Stimulated activated CD4-positive, alpha-beta T cell treated with anti-CD3 and anti-CD28 coated beads, Interleukin-1b, Interleukin-23, amount 100 ng/mL, for 1 hour (primary cell): ENCODE measurements at places on chromosomes 2 and 18.

DNA sequence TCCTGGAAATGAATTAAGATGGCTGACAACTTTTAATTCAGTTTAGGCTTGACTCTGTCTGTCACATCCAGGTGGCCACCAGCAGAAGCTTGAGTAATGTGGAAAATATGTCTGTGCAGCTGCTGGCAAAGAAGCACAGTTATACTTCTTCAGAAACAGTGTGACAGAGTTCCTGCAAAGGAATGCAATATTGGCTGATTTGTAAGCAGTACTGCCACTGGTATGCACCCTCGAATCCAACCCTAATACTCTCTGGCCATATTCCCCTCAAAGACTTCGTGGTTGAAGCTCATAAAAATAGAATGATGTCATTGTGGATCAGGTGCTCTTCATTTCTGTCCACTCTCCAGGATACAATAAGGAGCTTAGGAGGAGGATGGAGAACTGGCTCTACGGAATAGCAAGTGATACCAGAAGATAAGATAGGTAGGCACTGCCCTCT is 86.2 kb downstream of the METTL8 start:
- DNase-seq: no peak

DNA sequence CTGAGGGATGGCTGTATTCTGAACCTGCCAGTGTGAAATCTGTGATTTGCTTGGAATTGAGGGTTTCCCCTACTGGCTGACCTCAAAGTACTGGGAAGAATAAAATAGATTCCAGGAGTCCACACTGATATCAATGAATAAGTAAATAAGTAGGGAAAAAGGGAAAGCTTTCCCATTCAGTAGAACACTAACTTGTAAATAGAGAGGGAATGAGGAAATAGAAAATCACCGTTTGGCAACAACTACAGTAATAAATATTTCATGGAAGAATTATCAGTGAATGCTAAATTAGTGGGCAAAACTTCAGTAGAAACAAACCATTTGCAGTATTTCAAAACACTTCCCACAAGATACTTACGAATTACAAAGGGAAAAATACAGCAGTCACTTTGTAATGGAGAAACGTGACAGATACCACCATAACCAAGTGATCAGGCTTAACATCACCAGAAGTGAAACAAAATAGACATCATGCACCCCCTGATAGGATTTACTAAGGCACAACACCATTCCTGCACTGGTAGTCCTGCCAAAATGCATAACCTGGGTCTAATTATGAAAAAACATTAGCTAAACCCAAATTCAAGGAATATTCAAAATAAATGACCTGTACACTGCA is 88.5 kb downstream of the ICA1L start:
- no peak for DNase-seq

DNA sequence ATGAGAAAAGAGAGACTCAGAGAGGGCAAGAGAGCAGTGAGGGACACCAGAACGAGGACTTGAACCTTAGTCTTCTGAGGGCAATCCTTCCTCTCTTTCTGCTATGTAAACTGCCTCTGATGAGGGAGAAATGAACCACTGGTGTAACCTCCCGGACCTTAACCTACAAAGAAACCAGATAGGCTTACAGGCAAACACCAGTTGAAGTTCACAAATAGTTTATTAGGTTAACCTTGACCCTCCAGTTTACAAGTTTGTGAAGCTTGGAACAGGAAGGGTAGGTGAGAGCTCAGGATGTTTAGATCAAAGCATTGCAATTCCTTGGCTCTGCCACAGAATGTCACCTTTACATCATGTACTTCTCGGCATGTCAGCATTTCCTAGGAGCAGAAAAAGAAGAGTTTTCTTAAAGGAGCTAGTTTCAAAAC is 486.4 kb upstream of the SPRED2 start:
- DNase-seq: no peak

- DNase-seq: no peak
Observed at GRCh38 chr2:232668805-232669444, 28.2 kb upstream of the GIGYF2 start.

DNA sequence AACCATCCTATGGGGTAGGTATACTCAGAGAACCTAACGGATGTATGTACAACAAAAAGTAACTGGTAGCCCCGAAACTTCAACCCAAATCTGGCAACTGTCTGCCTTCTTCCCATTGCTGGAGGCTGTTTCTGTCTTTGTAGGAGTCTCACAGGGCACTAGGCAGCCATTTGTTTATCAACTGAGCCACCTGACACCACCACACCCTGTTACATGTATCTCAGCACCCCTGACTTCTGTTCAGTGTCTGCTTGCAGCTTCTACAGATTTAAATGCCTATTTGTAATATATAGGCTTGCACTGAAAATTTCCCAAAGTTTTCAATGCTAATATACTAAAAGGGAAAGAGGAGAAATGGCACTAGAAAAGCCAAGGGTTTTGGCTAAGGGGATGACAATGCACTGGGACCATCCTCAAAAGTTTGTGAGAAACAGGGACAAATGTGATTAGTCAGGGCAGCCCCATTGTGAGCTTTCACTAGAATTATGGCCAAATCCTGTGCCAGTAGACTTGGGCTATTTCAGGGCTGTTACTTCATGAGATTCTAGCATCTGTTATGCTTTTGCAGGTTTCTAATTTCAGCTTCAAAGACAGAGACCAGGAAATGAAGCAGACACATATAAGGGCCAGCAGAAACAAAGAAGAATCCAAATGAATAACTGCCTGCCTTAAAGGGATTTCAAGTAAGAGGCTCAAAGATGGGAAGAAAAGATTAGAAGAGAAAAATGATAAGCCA is 103.3 kb downstream of the MYO5B start:
- no peak for DNase-seq

DNA sequence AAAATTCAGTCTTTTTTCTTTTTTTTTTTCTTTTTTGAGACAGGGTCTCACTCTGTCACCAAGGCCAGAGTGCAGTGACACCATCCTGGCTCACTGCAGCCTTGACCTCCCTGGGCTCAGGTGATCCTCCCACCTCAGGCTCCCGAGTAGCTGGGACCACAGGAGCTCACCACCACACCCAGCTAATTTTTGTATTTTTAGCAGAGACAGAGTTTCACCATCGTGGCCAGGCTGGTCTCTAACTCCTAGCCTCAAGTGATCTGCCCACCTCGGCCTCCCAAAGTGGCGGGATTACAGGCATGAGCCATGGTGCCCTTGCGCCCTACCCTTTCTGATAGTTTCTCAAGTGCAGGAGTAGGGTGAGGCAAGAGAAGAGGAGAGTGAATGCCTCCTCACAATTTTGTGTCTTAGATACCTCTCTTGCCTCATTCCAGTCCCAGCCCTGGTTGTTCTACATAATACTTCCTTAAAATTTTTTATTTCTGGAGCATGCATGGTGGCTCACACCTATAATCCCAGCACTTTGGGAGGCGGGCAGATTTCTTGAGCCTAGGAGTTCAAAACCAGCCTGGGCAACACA is 68.2 kb upstream of the CAB39 start:
- DNase-seq: no peak

DNA sequence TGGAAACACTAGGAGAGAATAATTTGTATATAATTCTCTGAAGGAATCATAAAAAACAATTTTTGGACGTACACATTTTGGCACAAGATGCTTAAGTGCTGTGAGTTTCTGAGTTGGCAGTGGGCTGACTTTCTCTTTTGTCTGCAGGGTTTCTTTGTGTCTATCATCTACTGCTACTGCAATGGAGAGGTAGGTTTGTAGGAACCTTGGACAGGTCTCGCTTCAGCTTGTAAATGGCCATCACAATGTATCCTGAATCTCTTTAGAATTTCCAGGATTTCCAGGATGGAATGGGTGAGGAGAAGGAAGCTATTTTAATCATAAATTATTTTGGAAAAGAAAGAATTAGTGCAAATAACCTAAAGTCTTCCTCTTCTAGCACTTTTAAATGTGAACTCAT is 83.9 kb downstream of the PTH2R start:
- DNase-seq: no peak

DNA sequence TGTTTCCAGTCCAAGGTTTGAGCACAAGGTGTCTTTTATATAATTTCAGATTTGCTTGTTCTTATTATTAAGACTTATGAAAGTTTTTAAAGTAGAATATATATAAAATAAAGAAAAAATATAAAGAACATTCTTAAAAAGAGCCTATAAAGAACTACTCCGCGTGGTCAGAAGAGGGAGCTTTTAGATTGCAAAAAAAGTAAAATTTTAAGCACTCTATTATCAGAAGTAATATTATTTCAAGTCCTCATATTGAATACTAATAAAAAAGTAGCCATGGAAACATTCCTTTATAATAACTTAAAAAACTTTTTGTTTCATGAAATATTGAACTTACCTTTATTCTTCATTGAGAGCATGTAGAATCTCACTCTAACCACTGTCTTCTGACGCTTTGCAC is 51.4 kb downstream of the LINC00305 start:
- DNase-seq: no peak

- no peak for DNase-seq
Observed at GRCh38 chr18:58231930-58232329, 187.9 kb downstream of the NEDD4L start.

DNA sequence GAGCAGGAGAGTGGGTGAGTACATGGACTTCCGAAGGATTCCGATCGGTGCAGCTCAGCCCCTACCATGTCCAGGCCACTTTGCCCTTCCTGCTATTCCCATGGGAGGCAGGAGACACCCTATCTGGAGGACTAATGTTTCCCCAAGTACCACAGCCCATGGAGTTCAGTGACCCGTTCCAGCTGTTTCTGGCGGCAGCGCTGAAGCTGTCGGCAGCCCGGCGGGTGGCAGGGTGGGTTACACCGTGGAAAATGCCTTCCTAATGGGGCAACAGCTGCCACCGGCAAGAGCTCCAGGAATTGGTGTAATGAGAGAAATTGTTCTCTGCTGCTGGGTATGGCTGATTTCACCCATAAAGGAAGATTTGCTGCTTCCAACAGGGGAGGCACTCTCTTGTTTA is 98.3 kb downstream of the MYCN start:
- DNase-seq: no peak

DNA sequence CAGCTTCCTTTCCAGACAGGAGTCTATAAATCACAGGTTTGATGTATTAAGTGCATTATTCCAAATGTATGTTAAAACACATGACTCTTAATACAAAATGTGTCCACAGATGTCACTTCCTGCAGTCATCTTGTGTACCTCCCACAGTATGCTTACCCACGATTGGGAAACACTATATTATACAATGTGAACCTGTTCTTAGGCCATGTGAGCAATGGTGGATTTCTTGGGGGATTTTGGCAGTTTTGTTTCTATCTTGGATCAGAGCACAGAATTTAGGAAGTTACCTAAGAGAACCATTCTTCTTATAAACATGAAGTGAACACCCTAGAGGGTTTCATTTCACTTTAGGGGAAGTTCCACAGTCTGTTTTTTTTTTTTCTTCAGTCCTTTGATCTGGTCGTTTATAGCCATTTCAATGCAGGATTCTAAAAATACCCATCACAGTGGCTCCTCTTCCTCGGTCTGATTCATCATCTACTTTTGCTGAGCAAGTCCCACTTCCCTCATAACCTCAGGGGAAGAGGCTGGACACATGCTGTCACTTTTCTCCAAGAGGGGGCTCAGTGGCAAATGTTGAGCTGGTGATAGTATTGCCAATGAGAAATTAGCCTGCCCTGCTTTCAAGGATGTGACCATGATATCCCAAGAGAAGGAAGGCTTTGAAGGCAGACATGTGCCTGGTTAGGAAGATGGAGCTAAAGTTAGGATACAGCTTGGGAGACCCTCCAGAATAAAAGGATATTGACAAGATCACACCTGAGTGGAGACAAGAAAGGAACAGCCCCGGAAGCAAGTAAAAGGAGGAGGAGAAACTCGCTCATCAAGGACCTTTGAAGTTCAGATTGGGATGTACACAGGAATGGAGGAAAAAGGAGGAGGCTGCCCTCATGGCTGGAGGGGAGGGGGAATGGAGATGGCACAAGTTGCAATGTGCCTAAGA is 22.6 kb downstream of the PLEK start:
- DNase-seq: no peak

DNA sequence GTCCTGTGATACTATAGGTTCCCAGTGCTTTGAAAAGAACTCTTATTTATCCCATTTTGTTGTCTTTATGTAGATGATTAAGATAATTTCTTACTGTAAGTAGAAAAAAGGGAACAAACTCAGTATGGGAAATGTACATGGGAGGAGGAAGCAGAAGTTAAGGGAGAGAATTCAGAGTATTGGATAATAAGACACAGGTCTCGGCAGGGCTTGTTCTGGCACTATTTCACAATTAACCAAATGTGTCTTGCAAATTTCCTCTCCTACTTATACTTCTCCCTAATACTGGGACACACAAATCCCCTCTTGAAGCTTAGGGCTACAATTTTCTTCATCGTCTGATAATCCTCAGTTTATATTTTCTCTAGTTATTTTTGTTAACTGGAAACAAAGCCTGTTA is 744.0 kb downstream of the ADCYAP1 start:
- no peak for DNase-seq

DNA sequence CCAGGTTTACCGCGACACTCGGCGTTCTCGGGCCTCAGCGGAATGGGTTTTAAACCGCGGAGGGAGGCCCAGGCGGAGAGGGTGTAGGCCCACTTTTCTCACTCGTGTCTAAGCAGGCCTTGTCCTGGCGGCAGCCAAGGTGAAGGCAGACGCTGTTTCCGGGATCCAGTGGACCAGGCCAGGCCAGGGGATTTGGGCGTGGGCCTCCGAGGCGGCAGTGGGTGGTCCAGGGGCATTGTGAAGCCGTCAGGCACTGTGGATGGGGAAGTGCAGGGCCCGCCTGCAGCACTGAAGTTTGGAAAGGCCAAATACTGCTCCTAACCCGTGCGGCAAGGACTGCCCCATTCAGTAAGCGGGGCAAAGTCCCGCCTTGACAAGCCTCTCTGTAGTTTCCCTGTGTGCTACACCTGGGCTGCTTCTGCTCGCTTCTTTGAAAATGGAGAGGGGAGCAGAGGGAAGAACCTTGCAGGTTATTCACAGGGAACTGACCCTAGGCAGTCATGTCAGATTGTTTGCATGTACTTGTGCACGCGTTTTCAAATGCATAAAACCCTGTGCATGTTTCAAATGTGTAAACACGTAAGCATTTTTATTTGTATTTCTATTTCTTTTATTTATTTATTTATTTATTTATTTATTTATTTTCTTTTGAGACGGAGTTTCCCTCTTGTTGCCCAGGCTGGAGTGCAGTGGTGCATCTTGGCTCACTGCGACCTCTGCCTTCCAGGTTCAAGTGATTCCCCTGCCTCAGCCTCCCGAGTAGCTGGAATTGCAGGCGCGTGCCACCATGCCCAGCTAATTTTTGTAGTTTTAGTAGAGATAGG is 7.5 kb upstream of the DLX2 start:
- no peak for DNase-seq

- DNase-seq: no peak
Observed at GRCh38 chr2:65177751-65178442, 48.0 kb upstream of the RAB1A start.
